Cerebellar cortex (tissue), 1 donor: ENCODE measurements at places on chromosomes 5 and 9.

DNA sequence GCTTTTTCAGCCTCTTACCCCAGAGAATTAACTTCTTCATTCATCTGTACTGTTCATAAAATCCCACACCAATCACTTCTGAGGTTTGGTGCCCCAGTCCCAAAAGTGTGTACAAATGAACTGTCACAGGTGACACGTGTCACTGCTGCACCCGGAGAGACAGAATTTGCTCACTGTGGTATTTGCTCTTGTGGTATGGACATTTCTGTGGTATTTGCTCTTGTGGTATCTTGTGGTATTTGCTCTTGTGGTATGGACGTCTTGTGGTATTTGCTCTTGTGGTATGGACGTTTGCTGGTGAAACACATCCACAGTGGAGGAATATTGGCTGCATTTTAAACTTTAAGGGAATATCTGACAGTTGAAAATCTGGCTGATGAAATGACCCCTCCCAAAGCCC is 214.9 kb upstream of the DAP start:
- DNase-seq, result no peak

GRCh38 chr9:135244271-135245221 is 157.1 kb downstream of the OLFM1 start:
- peak; percentile 71 for DNase-seq

GRCh38 chr5:67215519-67216471 is 19.2 kb upstream of the CD180 start:
- no peak for DNase-seq

GRCh38 chr9:33297432-33297831 is 7.1 kb downstream of the NFX1 start:
- no peak for DNase-seq

DNA sequence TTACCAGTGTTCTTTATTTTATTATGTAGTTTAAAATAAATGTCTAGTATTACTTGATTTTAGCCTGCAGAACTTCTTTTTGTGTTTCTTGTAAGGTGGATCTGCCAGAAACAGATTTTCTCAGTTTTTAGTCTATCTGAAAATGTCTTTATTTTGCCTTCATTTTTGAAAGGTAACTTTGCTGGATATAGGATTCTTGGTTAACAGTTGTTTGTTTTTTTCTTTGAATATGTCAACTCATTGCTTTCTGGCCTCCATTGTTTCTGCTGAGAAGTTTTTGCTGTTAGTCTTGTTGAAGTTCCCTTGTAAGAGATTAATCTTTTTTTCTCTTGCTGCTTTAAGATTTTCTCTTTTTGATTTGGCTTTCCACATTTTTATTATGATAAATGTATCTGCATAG is 75.5 kb downstream of the MTREX start:
- no peak for DNase-seq

- DNase-seq, result no peak
Measured at GRCh38 chr5:53884417-53884816, 324.0 kb downstream of the NDUFS4 start.

GRCh38 chr5:54889826-54890225 is 95.6 kb downstream of the ESM1 start:
- DNase-seq, result no peak

- peak; percentile 9 for DNase-seq
Measured at GRCh38 chr5:52693280-52693679, 94.4 kb upstream of the ITGA1 start.

DNA sequence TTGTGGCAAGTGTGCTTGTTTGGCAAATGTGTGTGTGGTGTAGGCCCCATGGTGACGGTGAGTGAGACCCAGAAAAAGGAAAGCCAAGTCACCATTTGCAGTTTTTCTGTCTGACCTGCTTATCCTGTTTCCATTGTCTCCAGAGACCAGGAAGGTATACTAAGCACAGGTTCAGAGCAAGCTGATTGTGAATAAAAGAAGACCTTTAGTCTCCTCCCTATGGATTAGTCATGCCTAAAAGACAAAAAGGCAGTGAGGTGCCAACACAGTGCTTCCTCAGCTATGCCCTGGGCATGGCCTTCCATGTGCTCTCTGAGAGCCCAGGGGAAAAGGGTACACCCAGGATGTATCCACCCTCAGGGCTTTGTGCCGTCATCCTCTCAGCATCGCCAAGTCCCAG is 49.2 kb upstream of the SHOC1 start:
- DNase-seq, result no peak

GRCh38 chr9:114115654-114116125 is 16.6 kb upstream of the KIF12 start:
- no peak for DNase-seq

DNA sequence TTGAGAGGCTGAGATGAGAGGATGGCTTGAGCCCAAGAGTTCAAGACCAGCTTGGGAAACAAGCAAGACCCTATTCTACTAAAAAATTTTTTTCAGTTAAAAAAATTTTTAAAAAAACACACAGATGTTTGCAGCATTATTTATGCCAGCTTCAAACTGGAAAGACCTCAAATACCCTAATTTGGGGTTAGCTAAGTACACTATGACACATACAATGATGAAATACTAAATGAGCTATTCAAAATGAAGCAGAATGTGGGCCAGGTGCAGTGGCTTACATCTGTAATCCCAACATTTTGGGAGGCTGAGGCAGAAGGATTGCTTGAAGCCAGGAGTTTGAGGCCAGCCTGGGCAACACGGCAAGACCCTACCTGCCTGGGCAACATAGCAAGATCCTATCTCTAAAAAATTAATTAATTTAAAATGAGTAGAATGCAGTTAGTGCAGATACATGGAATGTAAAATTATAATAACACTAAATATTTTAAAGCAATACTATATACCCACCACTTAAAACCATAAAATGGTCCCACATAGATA is 44.9 kb downstream of the LHFPL2 start:
- no peak for DNase-seq

GRCh38 chr9:38622288-38622674 is 1.9 kb upstream of the ANKRD18A start:
- DNase-seq, result no peak

DNA sequence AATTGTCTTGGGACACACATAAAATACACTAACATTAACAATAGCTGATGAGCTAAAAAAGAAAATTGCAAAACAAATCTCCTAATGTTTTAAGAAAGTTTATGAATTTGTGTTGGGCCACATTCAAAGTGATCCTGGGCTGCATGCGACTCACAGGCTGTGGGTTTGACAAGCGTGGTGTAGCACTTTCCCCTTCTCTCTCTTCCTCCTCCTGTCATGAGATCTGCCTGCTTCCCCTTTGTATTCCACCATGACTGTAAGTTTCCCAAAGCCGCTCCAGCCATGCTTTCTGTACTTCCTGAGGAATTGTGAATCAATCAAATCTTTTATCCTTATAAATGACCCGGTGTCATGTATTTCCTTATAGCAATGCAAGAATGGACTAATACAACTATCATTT is 178.0 kb downstream of the TLR4 start:
- no peak for DNase-seq

DNA sequence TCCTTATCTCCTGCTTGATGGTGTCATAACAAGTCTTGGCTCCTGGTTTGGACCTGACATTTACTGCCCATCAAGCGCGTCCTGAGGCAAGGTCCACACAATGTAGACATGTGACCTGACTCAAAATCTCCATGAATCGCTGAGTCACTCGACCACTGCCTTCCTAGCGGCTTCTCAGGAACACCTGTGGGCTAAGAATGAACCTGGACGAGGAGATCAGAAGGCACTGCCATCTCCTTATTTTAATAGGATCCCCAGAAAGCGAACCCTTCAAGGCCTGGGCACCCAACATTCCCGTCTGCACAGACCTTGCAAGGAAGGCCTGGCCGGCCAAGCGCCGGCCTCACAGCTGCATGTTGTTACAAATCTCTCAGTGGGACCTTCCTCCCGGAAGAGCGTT is 60.6 kb upstream of the IRX1 start:
- no peak for DNase-seq

- DNase-seq, result no peak
Measured at GRCh38 chr5:109016300-109016699, 268.6 kb downstream of the FER start.

DNA sequence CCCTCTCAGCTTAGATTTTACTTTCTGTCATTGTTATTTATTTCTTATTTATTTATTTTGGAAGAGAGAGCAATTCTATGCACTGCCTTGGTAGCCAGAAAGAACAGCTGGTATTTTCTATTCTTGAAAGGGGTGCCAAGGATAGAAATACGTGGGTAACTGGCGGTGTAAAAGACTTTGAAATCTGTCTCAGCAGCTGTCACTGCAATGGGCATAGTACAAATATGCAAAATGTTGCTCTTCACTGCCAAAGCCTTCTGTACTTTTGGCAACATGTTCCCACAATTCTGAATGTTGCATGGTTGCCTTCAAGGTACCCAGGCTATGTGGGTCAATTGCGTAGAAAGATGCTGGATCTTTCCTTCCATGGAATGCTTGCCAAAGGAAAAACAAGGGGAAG is 230.2 kb upstream of the EDIL3 start:
- DNase-seq, result peak; percentile 97

DNA sequence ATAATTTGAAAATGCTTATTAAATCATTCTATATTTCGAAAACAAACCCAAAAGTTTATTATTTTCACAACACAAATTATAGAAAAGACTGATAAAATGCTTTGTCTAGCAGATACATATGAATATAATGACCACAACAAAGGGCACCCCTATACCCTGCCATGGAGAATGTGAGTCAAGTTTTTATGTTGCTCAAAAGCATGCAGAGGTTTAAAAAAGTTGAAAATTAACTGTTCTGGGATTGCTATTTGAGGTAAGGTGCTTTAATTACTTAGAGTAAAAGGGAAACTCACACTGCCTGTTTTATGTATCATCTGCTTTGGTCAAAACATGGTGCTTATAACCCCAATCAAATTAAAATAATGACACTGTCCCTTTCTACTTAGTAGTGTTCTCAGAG is 41.0 kb downstream of the MLANA start:
- DNase-seq, result no peak

- no peak for DNase-seq
Measured at GRCh38 chr5:37734114-37734513, 105.7 kb downstream of the GDNF start.

- no peak for DNase-seq
Measured at GRCh38 chr9:85432599-85432998, 309.2 kb downstream of the AGTPBP1 start.

- peak; percentile 6 for DNase-seq
Measured at GRCh38 chr9:26524267-26524666, 368.3 kb downstream of the CAAP1 start.

GRCh38 chr9:127815512-127816361 is 13.1 kb downstream of the FPGS start:
- DNase-seq, result no peak

DNA sequence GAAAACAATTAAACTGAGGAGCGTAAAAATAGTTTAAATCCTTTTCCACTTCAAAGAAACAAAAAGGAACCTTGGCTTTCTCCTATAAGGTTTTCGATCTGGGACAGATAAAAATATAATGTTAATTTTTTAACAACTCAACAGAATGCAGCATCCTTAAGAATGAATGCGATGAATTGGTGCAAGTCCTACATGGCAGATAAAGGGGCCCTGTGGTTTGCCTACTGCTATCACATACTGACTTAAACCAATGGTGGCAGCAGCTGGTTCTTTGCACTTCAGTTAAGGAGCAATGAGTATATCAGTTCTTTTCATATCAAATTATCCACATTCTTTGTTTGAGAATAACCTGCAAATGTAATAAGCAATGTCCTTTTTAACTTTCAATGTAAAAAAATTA is 12.4 kb upstream of the TYRP1 start:
- no peak for DNase-seq

DNA sequence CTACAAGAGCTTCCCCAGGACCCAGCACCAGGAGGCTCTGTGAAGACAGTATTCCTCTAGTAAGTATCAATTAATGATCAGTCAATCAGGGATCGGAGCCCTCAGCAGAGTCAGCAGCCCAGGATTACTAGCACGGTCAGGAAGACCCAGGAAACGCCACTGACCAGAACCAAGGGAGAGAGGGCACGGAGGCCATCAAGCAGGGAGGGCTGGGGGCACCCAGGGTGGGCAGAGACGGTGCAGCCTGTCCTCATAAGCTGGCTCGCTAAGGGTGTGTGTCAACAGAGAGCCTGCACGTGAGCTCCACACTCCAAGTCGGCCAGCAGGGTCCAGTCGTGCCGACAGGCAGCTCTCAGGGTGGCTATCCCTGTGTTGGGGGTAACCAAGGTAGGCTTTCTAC is 29.0 kb downstream of the VAV2 start:
- no peak for DNase-seq

- DNase-seq, result no peak
Measured at GRCh38 chr5:79841172-79841571, 149.9 kb downstream of the MTX3 start.

DNA sequence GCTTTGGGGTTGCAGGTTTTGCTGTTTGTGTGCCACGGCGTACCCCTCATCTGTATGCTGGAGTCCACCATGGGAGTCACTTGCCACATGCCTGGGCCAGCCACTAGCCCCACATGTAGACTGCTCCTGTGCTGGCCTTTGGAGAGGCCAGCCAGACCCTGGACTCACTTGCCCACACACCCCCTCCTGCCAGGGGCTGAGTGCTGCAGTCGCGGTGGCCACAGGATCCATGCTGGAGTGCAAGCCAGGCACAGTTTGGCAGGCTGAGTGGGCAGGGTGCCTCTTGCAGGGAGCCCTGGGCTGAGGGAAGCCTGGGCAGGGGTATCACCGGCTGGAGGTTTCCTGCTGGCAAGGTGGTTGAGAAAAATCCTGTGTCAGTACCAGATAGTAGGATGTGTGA is 25.6 kb upstream of the GCNT1 start:
- no peak for DNase-seq

- DNase-seq, result no peak
Measured at GRCh38 chr9:71901695-71902597, 9.0 kb downstream of the ABHD17B start.

DNA sequence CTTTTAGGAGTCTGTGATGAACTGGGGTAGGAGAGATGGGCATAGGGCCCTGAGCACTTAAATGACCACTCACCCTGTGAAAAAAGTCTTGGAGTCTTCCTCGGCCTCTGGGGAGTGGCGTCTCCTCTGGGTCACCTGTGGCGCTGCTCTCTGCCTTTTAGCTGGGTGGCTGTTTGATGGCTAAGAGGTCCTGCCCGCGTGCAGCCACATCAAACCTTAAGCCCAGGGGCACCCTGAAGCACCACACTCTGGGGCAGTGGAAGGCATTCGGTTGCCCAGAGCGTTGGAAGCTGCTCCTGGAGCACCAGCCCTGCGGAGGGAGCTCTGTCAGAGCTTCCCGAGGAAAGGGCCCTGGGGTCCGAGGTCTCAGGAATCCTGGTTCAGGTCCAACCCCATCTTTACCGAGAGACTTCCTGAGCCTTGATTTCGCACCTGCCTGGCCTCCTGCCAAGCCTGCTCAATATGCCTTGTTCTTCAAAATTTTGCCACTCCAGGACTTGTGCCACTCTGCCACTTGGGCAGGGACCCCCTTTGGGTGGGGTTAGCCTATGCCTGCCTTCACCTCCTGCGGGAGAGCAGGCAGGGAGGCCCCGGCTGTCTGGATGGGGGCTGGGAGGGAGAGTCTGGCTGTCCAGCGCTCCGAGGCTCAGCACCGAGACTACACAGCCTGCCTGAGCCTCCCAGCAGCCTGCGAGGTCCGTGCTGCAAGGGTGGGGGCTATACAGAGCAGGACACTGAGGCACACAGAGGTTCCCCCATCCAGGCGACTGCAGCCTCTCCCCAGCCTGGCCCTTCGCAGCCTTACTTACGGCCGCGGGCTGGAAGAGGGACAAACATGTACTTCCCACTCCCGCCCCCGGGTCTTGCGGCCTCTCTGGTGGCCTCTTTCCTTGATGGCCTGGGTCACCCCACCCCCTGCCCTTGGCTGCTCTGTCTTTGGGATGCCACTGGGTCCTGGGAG is 63.4 kb upstream of the RNU6ATAC start:
- DNase-seq, result no peak
